ENCODE measurements at places on chromosomes 6 and 20.
A peak's percentile ranks its signal among the peaks of the same experiment; 100 is the strongest.

GRCh38 chr6:107868867-107869611 lies 44.9 kb upstream of the SCML4 start:
- no peak for DNase-seq

DNA sequence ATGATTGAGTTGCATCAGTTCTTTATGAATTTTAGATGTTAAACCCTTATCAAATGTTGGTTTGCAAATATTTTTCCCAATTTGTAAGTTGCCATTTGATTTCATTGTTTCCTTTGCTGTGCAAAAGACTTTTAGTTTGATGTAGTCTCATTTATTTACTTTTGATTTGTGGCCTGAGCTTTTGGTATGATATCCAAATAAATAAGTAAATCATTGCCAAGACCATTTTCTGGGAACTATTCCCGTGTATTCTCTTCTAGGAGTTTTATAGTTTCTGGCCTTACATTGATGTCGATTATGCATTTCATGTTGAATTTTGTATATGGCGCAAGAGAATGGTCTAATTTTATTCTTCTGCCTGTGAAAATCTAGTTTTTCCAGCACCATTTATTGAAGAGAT lies 13.4 kb downstream of the AIG1 start:
- no peak for DNase-seq

GRCh38 chr6:35216412-35216732 lies 2.6 kb downstream of the SCUBE3 start:
- no peak for DNase-seq

DNA sequence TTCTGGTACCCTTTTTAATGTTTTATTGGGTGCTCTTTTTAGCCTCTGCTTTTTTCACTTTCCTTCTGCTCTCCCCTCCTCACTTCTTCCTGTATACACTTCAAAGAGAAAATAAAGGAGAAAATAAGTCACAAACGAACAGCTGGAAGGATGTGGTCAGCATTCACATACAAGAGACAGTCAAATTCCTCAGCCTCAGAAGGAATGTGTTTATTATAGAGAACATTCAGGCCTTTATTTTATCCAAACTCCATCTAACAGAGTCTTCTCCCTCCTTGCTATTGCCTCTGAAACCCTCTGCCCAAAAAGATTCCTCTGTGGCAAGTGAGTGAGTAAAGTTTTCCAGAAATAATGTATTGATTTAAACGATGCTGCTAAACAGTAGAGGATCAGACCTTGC lies 490.4 kb downstream of the FRK start:
- DNase-seq, result no peak

GRCh38 chr20:33846291-33846935 lies 35.3 kb downstream of the CHMP4B start:
- DNase-seq, result no peak

GRCh38 chr20:56865055-56865454 lies 235.9 kb downstream of the TFAP2C start:
- no peak for DNase-seq

GRCh38 chr6:13838616-13839015 lies 24.3 kb upstream of the MCUR1 start:
- DNase-seq, result no peak

GRCh38 chr20:2395136-2395535 lies 14.4 kb downstream of the TGM6 start:
- DNase-seq, result no peak

- no peak for DNase-seq
Measured at GRCh38 chr6:155419161-155419560, 36.5 kb downstream of the NOX3 start.

- DNase-seq, result no peak
Measured at GRCh38 chr20:17893445-17893844, 75.1 kb downstream of the SNX5 start.

- no peak for DNase-seq
Measured at GRCh38 chr6:99216959-99217358, 132.5 kb downstream of the FAXC start.

DNA sequence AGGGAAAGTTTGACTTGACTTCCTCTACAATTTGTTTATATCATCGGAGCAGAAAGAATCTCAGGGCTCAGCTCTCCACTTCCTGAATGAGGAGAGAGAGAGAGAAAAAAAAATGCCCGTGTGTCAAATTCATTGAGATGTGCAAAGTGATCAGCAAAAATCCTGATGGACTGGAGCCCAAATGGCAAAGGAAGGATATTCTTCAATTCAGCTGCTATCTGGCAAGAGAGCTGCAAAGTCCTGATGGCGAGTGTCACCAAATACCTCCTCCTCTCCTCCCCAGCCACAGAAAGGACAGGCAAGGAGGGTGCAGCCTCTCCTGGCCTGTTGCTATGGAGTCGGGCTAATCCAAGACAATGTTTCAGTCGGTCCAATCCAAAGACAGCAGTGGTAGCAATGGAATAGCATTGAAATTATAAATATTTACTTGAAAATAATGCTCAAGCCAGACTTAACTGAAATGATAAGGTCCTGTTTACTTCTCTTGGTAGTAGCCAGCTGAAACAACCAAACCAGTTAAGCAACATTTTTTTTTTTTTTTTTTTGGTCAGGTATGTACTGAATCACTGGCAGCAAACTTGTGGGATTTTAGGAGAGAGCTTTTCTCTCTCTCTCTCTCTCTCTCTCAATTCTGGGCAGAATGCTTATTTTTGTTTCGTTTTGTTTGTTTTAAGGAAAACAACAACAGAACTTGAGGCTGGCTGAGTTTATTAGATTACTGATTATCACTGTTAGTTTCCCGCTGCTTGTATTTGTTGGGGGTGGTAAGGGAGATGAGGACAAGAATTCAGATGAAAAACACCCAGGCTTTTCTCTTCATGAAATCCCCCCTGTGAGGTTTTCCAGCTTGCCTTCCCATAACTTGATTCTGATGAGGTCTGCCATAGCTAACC lies 204.2 kb downstream of the BCAS1 start:
- DNase-seq, result no peak

- DNase-seq, result no peak
Measured at GRCh38 chr6:121647905-121648304, 212.5 kb downstream of the GJA1 start.

- DNase-seq, result no peak
Measured at GRCh38 chr6:141667580-141668309, 465.0 kb upstream of the GJE1 start.

DNA sequence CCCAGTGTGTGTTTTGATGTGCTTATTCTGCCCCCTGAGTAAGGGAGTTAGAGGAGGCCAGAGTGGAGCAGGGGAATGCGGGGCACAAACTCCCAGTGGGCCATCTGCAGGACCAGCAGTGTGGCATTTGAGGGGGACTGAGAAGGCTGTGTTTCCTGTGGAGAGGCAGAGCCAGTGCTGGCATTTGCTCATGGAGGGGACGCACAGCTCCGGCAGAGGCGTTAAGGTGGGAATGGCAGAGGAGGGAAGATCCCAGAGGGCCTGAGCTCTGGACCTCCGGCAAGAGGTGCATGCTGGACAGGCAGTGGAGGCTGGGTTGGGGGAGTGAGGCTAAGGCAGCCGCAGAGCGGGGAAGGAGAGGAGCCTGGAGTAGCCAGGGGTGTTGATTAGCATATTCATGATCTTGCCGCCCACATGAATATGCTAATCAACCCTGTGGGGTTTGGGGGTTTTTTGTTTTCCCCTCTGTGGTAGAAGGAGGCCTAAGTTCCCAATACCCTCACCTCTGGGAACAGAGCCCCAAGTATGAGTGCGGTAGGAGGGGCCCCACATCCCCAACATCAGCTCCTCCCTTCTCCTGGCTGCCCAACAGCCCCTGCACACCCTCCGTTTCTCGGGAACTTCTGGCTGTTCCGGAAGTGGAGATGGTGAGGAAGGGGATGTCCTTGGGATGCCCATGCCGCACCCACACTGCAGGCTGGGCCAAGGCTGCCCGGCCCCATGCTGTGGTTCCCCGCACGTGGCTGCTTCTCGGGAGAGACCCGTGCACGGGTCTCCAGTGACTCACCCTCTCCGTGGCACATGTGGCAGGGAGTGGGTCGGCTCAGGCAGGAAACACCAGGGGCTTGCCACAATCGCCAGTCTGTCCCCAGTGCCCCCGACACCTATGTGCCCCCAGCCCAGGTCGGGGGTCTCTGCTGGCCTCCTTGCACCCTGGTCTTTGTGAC lies 33.8 kb downstream of the DLGAP4 start:
- no peak for DNase-seq

DNA sequence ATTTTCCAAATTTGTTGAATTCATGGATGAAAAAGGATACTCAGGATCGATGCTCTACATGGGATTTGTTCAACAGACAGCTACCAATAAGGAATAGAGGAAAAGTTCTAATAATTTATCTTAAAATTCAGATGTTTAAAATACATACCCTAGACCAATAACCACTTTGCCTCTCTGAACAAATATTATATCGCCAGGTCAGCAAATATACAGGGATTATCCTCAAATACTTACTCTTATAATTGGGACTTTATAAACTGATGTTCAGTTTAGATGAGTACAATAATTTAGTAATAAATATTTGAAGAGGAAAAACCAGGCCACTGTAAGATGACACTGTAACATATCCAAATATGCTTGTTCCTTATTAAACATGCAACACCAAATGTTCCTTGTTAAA lies 268.7 kb downstream of the DOK5 start:
- DNase-seq, result no peak

DNA sequence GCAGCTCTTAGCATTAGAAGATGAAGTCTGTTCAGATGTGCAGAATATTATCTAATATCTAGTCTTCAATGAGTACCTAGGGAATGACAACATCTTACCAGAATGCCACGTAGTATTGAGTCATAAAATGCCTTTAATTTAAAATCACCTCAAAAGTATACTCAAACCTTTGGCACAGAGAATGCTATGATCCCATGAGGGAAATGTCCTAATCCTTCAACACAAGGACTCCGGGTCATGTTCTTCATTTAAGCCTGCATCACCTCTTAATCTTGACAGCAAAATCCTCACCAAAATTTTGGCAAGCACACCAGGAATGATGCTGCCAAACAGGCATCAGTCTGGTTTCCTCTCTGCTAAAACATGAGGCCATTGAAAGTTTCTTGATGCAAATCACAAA lies 23.6 kb upstream of the MARCKS start:
- DNase-seq, result no peak

DNA sequence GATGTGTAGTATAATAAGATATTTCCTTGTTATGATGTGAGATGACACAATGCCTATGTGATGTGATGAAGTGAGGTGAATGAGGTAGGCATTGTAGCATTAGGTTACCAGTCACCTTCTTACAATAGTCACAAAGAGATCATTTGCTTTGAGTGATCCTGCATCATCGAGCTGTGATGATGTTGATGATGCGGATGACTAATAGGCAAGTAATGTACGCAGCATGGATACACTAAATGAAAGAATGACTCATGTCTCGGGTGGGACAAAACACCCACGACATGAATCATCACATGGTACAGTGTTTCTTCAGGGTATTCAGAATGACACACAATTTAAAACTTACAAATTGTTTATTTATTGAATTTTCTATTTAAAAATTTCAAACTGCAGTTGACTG lies 806.3 kb upstream of the GJE1 start:
- no peak for DNase-seq

- no peak for DNase-seq
Measured at GRCh38 chr6:157172830-157173536, 150.3 kb downstream of the TMEM242 start.

- no peak for DNase-seq
Measured at GRCh38 chr6:135114355-135115145, 59.9 kb upstream of the HBS1L start.

- no peak for DNase-seq
Measured at GRCh38 chr6:98546376-98546775, 288.0 kb upstream of the POU3F2 start.

- no peak for DNase-seq
Measured at GRCh38 chr20:42604998-42605956, 584.4 kb downstream of the PTPRT start.

DNA sequence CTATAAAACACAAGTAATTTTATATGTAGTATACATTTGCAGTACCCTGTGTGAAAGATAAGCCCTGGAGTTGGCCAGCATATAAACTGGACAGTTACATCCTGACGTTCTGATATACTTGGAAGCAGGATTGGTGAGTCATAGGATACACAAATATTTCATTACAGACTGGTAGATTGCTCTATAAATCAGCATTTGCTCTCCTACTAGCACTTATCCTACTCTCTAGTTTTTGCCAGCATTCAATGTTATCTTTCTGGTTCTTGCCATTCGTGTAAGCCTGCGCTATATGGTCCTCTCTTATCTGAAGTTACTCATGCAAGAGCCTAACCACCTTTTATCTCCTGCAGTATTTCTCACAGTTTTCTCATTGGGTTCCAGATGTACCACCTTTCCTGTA lies 680.2 kb upstream of the MMS22L start:
- DNase-seq, result no peak

DNA sequence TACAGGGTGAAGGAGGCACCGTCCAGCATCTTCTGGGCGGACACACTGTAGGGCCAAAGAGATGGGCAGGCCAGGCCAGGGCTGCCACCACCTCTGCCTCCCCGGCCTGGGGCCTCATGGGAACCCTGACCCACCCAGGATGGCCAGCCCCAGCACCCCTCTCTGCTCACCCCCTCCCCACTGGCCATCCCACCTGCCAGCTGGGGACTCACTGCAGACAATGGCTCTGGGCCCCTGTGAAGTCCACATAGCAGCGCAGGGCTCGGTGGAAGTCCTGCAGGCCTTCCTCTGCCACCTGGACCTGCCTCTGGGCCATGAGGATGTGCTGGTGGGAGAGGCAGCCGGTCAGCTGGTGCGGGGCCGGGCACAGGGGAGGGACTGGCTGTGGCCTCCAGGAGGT lies 3.6 kb upstream of the C20orf144 start:
- DNase-seq, result no peak

DNA sequence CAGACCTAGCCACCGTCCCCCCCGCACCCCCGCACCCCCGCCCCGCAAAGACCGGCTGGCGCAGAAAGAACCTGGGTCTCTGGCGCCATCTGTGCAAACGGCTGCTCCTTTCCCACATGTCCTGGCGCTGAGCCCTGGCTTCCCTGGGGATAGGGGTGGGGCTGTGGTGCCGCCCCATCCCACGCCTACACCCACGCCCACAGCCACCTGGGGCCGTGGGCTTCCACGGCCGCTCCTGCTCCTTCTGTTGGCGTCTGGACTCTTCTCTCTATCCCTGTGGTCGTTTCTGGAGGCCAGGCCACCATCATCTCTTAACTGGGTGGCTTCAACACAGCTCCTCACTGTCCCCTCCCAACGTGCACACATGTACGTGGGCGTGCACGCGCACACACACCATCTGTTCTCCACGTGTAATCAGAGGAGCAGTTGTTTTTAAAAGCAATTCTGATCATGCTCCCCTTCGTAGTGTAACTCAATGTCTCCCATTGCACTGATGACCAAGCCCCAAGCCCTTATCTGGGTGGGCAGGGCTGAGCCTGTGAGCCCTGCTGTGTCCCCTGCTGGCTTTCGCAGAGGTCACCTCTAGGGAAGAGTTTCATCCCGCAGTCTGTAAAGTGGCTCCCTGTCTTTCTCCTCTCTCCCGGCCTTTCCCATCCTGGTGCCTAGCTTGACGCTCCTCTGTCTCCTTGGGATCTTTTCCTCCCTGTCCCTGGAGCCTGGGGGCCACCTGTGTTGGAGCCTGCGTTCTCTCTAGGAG lies 31.9 kb upstream of the FAM83D start:
- DNase-seq, result peak; percentile 69

DNA sequence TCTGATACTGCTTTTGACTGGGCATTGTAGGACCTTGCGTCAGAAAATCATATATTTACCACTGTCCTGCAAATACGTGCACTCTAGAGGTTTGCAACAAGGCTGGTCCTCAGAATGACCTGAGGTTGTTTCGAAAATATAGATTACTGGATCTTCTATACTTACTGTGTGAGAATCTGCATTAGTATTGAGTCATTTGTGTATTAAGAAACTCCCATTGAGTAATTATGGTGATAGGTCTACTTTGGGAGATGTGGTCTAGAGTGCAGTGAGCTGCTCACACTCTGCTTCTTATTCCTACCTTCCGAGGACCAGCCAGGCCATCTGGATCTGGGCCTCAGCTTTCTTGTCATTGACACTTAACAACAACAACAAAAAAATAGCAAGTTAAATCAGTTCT lies 9.6 kb downstream of the KLHL32 start:
- no peak for DNase-seq

Data from D721Med (cell line).